Kasumi-1 (cell line): ENCODE measurements at places on chromosomes 6 and 20.

DNA sequence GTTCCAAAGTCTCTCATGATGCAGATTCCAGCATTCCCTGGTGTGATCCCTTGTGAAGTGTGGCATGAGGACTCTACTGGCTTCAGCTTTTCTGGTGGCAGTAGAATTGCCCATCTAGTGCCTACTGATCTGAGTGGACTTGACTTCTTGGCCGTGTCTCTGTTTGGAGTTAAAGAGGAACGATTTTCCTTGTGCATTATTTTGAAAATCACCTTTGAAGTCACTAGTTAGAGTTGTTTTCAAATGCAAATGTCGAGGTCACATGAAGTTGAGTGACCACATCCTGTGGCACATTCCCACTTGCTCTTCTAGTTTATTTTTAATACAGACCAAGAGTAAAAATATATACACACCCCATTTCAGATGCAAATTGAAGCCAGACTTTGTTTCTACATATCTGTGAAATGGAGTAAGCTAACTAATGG, 270.7 kb upstream of the TAB2 start:
- no peak for DNase-seq

DNA sequence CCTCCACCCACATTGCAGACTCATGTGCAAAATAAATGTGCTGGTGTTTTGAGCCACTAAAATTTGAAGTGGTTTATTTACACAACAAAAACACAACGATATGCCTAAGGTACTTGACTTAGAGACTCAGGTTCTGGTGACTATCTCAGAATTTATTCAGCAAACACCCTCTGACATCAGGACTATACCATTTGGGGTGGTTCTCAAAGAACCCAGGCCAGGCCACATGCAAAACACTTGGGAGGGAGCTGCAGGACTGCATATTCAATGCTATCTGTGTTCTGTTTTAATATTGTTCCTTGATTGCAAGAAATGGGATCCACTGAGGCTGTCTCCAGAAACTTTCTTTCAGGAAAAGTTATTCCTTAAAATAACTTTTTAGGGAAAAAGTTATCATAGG, 91.6 kb downstream of the LINC00237 start:
- no peak for DNase-seq

- DNase-seq, result no peak
Measured at GRCh38 chr6:21856844-21857243, 263.3 kb downstream of the SOX4 start.

GRCh38 chr6:149166747-149167146, 150.8 kb upstream of the TAB2 start:
- no peak for DNase-seq

- DNase-seq, result peak; percentile 32
Measured at GRCh38 chr20:56429502-56429901, 17.4 kb downstream of the CASS4 start.

- DNase-seq, result no peak
Measured at GRCh38 chr6:33983109-33983716, 162.7 kb downstream of the GRM4 start.

DNA sequence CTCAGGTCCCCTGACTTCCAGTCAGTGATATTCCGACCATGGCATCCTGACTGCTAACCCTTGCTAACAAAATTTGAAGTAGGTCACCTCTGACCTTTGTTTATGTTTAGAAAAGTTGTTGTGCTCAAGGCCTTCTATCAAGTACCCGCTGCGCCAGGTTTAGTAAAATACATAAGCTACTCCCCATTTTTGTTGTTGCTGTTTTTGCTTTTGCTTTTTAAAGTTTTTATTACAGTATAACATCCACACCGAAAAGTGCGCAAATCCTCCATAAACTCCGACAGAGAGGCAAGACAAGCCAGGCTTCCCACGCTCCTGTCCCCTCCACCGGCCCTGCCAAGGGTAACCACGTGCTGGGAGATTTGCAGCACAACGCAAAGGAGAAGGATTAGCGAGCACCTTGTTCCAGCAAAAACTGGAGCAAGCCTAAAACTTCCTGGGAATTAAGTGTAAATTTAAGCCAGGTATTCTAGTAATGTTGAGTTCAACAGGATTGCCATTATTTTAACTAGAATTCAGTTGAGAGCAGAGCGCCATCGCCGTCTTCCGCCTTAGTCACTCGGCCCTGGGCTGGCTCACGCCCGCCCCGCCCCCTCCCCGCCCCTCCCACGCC, 17.8 kb upstream of the HMGN4 start:
- peak; percentile 73 for DNase-seq

- DNase-seq, result peak; percentile 97
Measured at GRCh38 chr20:41617902-41618806, at the start of gene CHD6. Gene CHD6, minus strand, starts transcription at chr20:41618377. Its CDS starts 67,040 bp downstream, at chr20:41551337.

DNA sequence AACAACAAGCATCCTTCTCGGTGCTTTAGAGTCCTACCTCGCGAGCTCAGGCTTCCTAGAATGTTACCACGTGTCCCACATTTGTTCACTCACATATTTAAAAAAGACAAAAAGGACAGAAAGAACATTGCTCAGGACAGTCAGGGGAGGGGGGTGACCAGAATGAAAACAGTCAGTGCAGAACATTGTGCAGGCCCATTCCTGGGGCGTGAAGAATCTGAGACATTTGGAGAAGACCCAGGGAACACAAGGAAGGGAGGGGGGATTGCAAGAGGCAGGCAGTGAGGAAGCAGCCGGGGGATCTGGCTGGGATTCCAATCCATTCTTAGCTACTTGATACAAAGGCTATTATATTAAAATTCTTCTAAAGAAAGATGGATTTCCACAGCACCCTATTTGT, 270.4 kb upstream of the CITED2 start:
- no peak for DNase-seq

DNA sequence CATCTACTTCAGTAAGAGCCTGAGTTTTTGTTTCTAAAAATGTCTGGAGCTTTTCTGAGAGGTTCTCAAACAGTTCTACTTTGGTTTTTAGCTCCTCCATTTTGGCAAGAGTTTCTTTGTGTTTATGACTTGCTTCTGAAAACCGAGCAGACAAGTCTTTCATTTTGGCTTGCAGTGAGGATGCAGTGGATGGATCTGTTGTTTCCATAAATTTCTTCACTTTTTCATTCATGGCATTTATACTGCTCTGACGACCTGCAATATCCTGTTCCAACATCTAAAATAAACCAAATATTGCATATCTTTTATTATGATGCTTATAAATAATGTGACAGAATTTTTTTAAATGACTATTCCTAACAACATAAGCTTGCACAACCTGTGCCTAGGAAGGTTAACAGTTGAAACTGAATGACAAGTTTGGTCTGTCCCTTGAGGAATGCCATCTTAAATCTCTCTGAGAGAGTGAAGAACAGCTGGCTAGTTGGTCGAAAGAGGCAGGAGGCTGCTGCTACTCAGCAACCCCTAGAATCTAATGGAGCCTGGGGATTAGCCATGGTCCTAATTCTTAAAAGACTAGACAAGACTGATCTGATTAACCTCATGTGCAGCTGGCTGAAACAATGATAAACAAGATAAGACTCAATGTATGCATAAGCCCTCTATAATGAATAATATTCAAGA, 69.8 kb downstream of the DST start:
- DNase-seq, result no peak

DNA sequence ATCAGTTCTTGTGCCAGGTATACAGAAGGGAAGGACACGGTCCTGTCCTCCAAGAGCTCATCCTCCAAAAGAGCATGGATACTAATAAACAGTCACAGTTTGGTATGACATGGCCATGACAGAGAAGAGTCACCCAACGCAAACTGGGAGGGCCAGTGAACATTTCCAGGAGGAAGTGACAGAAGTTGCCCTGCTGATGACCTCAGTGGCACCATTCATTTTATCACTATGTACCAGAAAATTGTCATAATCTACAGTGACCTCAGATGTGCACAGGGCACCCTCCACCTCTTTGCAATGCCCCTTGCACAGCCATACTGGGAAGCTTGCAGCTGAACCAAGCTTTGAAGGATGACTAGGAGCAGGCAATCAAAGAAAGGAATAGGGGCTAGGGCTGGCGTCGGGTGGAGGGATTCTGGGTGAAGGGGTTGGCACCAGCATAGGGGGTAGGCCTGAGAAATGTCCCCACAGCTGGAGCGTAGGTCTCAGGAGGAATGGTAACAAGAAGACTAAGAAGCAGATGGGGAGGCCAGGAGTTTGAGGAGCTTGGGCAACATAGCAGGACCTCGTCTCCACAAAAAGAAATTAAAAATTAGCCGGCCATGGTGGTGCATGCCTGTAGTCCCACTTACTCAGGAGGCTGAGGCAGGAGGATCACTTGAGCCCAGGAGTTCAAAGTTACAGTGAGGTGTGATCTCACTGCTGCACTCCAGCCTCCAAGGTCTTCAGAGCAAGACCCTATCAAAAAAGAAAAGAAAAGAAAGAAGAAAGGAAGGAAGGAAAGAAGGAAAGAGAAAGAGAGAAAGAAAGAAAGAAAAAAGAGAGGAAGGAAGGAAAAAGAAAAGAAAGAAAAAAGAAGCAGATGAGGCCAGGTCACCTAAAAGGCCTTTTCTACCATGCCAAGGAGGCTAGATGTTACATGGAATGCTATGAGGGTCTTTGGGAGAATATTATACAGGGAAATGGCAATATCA, 65.3 kb upstream of the SNX9 start:
- DNase-seq, result no peak

GRCh38 chr6:28558629-28559028, 32.9 kb downstream of the GPX5 start:
- DNase-seq, result no peak

DNA sequence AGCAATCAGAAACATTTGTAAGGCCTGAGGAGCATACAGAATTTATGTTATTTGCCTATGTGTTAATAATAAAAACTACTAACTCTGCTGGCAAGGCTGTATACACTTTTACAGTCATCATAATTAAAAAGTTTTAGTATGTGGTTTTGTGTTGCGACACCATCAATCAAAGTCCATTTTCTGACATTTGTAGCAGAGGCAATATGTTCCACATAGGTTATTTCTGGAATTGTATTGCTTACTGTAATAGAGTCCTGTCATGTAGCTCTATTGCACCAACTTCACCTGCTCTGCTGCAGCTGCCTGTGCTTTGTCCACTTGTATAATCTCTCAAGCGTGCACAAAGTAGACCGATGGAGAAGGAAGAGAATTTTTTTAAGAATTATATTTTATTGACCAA, 501.8 kb downstream of the HACE1 start:
- no peak for DNase-seq

DNA sequence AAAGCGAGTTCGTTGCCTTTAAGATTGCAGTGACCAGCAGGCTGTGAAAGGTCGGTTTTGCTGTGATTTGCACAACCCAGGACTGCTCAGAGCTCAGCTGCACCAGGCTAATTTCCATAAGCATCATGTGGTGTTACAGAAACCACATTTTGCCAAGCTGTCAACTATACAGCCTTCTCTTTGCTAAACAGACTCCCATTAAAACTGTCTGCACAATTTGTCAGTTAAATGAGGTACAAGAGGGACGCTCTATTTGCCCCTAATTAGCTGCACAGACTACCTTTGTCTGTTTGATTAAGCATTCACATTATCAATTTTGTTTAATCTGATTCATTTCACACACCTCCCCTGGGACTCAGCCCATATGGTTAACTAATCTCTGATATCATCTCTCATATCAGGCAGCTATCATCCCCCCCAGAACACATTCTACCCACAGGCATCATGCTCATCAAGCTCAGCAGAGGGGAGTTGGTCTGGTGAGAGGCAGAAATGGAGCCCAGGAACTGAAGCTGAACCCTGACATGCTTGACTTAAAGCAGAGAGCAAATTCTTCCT, 62.1 kb downstream of the OLIG3 start:
- no peak for DNase-seq

DNA sequence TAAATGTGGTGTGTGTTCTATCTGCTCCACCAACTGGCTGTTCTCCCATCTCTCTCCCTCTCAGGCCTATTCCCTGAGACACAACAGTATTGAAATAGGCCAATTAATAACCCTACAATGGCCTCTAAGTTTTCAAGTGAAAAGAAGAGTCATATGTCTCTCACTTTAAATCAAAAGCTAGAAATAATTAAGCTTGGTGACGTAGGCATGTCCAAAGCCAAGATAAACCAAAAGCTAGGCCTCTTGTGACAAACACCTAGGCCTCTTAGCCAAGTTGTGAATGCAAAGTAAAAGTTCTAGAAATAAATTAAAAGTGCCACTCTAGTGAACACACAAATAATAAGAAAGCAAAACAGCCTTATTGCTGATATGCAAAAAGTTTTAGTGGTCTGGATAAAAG, 29.9 kb downstream of the MTCL3 start:
- DNase-seq, result no peak

DNA sequence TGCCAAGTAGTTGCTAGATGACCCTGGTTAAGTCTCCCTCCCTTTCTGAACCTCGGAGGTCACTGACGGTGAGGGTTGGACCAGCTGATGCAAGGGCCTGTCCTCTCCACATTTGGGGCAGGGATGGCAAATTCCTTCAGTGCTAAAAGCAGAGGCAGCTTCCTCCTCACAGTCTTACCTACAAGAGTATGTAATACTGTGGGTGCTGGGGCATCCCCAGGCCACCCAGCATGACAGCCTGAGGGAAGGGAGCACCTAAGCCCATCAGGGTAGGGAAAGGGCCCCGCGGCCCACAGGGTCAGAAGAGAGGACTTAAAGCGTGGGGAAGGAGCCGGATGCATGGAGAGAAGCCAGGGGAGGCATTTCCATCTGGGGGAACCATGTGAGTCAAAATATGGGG, 38.0 kb downstream of the TGM3 start:
- no peak for DNase-seq

DNA sequence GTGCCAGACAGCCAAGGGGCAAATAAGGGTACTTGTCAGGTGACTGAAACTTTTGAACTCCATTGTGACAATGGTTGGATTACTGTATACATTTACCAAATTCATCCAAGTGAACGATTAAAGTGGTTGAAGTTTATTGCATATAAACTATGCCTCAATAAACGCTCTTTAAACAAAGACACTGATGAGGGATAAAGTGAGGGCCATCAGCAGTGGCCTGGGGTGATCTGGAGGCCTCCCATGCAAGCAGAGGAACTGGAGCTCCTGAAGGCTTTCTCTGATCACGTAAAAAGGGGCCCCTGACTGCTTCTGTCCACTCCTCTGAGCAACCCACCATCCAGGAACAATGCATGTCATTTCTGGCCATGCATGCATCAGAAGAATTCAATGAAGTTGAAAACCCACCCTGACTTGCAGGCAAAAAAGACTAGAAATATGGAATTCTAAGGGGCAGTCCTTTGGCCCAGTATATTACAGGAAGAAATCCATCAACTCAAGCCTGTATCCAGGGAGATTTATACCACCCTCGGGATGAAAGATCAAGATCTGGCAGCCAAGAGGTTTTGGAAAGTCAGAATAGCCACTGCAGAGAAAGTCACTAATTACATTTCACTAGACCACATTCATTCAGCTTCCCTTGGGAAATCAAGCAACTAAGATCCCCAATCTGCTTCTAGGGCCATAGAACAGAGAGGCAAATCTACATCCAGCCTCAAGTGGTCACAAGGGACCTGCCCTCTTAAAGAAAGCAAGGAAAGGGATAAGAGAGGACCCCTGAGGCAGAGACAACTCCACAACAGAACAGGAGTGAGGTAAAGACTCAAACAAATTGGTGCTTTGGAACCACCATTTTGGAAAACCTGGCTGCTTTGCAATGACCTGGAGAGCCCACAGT, 31.7 kb upstream of the RAB22A start:
- DNase-seq, result no peak

DNA sequence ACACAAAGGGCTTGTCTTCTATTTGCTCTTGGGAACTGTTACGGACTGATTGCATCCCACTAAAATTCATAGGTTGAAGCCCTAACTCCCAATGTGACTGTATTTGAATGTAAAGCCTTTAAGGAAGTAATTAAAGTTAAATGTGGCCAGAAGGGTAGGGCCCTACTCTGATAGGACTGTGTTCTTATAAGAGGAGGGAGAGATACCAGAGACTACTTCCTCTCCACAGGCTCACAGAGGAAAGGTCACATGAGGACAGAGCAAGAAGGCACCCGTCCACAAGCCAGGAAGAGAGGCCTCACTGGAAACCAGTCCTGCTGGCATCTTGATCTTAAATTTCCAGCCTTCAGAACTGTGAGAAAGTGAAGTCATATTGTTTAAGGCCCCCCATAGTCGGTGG, 211.9 kb downstream of the CDH26 start:
- peak; percentile 22 for DNase-seq
